Right atrium auricular region (tissue), 2 donors: ENCODE measurements at places on chromosomes 16 and 17. TPM values are rescaled to one million over a fixed set of nuclear protein-coding genes. Genes with fewer than 3 reads are reported as not detected.
A peak's percentile ranks its signal among the peaks of the same experiment; 100 is the strongest.

GRCh38 chr17:52148288-52148968 is 10.1 kb downstream of the CA10 start:
- H3K27me3 ChIP-seq: no peaks in the 10 kb centered on the region
- H3K4me3 ChIP-seq: no peak overlapping the region
- no peaks in the 10 kb centered on the region for H3K36me3 ChIP-seq
- no peak for DNase-seq
- H3K27ac ChIP-seq: no peak overlapping the region

GRCh38 chr16:85114909-85115567 is 2.8 kb upstream of the CIBAR2 start:
- H3K36me3 ChIP-seq: no peaks in the 10 kb centered on the region
- DNase-seq: peak; percentile 90
- peak overlapping the region; percentile 50 for H3K27ac ChIP-seq
- no peaks in the 10 kb centered on the region for H3K27me3 ChIP-seq
- H3K4me3 ChIP-seq: no peak overlapping the region
- peaks cover 9% of the 10 kb centered on the region for H3K4me1 ChIP-seq

DNA sequence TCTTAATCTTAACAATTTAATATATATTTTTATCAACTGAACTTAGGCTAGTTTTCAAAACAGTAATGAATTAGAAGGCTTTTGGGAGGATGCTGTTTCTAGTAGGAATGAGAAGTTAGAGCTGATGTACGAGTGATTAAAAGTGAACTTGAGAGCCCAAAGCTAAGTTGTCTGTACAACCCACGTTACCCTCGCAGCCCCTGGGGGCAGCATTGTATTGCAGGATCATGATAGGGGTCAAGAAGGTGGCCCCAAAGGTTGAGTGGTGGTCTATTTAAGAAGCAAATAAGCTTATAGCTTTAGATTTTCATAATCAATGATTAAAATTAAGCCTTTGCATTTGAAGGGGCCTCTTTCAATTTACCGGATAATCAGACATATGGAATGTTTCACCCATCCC is 33.7 kb upstream of the ALDH3A2 start:
- H3K4me1 ChIP-seq: no peaks in the 10 kb centered on the region
- H3K27ac ChIP-seq: no peak overlapping the region
- DNase-seq: no peak
- no peak overlapping the region for H3K4me3 ChIP-seq
- H3K36me3 ChIP-seq: no peaks in the 10 kb centered on the region

GRCh38 chr16:11550791-11551498 is 35.8 kb downstream of the LITAF start:
- H3K4me3 ChIP-seq: no peak overlapping the region
- H3K27me3 ChIP-seq: no peaks in the 10 kb centered on the region
- DNase-seq: no peak
- no peaks in the 10 kb centered on the region for H3K4me1 ChIP-seq
- peaks cover 69% of the 10 kb centered on the region for H3K36me3 ChIP-seq

DNA sequence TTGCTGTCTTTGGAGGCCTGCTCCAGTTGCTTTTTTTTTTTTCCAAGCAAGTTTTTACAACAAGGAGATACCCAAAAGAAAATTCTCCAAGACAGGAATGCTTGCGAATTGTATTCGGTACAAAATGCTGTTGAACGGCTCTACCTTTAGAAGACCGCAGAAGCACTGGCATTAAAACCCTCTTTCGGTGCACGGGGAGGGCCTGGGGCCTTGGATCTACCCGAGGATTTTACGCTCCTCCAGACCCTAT is 1.3 kb upstream of the HELZ start:
- no peaks in the 10 kb centered on the region for H3K4me1 ChIP-seq
- peak; percentile 30 for DNase-seq
- no peaks in the 10 kb centered on the region for H3K36me3 ChIP-seq

DNA sequence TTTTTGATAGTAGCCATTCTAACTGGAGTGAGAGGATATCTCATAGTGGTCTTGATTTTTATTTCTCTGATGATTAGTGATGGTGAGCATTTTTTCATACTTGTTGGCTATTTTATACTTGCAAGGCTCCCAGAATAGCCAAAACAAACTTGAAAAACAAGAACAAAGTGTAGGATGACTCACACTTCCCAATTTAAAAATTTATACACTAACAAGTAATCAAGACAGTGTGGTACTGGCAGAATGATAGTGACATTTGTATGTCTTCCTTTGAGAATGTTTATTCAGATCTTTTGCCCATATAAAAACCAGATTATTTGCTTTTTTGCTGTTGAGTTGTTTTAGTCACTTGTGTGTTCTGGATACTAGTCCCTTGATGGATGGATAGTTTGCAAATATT is 17.8 kb downstream of the SPECC1 start:
- H3K27me3 ChIP-seq: no peaks in the 10 kb centered on the region
- no peaks in the 10 kb centered on the region for H3K36me3 ChIP-seq

- H3K4me1 ChIP-seq: peaks cover 2% of the 10 kb centered on the region
- H3K27me3 ChIP-seq: peaks cover 4% of the 10 kb centered on the region
- H3K4me3 ChIP-seq: no peak overlapping the region
- H3K36me3 ChIP-seq: no peaks in the 10 kb centered on the region
- H3K27ac ChIP-seq: no peak overlapping the region
Measured at GRCh38 chr16:50836121-50836621, 94.3 kb downstream of the CYLD start.

GRCh38 chr17:82242977-82243647 is 14.3 kb downstream of the SLC16A3 start:
- H3K4me1 ChIP-seq: peaks cover 80% of the 10 kb centered on the region
- H3K36me3 ChIP-seq: peaks cover 56% of the 10 kb centered on the region
- H3K4me3 ChIP-seq: no peak overlapping the region
- peak; percentile 83 for DNase-seq

Gene KRT33B
- total RNA-seq: not detected

Gene TBC1D3B
- total RNA-seq: not detected

Gene PRSS22
- not detected for total RNA-seq
